Cortex of kidney (tissue), 1 donor: ENCODE measurements at places on chromosomes 7 and 10.

DNA sequence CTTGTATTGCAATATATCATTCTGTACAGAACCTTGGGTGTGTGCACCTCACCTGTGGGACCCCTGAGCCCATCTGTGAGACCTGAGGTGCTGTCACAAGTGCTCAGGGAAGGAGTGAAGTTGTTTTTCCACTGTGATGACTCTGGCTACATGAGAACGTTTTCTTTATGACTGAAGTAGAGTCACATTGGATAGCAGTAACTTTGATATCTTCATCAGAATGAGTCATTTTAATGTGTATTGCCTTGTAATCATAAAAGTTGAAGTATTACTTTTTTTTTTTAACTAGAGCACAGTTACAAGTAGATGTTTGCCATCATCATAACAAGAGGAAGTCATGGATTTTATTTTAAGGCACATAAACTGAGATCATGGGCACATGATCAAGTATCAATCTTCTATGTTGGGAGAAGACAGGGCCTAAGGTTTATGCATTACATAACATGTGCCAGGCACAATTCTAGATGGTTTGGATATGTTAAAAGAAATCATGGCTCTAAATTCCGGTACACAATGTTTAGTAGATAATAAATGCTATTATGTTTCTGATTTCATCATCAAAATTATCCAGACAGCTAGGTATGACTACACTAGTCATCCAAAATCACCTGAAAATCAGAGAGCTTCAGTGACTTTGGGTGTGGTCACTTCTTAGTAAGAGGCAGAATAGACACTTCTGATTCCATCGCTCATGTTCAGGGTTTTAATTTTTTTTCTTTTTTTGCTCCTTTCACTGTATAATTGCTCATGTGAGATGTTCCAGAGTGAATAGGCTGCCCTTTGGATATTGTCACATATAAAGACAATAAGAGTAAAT lies 82.7 kb upstream of the KLF6 start:
- DNase-seq = no peak

GRCh38 chr7:111292026-111292470 lies 201.1 kb downstream of the LRRN3 start:
- no peak for DNase-seq

GRCh38 chr10:68333440-68334431 lies 1.0 kb upstream of the PBLD start:
- no peak for DNase-seq

DNA sequence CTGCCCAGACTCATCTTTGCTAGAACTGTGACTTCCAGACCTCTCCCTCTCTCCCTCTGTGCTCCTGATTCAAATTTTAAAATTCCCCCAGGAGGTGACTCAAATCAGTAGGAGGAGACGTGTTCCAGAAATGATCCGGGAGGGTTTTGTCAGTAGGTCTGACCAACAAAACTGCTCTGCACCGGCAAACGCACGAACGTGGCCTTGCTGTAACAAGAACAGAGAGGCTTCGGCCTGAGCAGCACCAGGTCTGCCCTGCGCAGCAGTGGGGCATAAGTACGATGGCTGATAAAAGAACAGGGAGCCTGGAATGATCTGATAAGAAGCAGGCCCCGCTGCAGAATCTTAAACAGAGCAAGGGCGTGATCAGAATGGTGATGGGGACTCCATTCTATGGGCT lies 152.7 kb upstream of the AUTS2 start:
- DNase-seq = no peak

GRCh38 chr7:28128608-28129007 lies 52.0 kb downstream of the JAZF1 start:
- DNase-seq = no peak

- no peak for DNase-seq
These were observed 45.2 kb downstream of the PARD3 start for GRCh38 chr10:34769899-34770298.

GRCh38 chr7:12244129-12244528 lies 33.0 kb downstream of the TMEM106B start:
- DNase-seq = no peak

DNA sequence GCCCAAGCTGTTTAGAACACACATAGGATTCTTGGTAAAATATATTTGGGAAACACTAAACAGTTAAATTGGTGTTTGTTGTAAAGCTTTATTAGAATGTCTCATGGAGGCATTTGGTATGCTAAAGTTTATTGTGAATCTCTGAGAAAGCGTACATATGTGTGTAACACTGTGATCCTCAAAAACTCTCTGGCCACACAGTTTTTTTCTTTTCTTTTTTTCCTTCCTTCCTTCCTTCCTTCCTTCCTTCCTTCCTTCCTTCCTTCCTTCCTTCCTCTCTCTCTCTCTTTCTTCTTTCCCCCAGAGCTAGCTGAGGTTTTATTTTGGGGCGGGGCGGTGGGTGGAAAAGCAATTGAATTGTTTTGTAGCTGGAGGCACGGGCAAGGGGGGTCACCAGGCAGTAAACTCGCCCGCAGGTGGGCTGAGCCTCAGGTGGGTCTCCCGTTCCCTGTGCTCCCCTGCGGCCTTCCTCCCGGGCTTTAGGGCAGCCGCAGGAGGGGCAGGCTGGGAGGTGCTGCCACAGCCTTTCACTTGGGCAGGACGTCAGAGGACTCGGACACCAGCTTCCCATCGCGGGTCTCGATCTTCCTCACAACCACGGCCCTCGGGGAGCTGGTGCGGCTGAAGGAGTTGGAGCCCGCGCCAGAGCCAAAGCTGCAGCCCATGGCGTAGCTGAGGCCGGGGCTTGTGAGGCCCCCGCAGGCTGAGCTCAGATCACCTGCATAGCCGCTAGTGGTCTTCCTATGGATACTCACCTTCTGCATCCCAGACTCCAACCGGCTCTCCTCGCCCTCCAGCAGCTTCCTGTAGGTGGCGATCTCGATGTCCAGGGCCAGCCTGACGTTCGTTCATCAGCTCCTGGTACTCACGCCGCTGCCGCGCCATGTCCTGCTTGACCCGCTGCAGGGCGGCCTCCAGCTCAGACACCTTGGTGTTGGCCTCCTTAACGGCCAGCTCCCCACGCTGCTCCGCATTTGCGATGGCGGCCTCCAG lies 459.0 kb downstream of the GATA3 start:
- no peak for DNase-seq
